Activated CD4-positive, alpha-beta T cell treated with anti-CD3 and anti-CD28 coated beads for 36 hours (primary cell): ENCODE measurements at places on chromosomes 13 and 19.
A peak's percentile ranks its signal among the peaks of the same experiment; 100 is the strongest.

- no peaks in the 10 kb centered on the region for H3K27me3 ChIP-seq
- no peak overlapping the region for H3K27ac ChIP-seq
- no peaks in the 10 kb centered on the region for H3K4me1 ChIP-seq
- no peak overlapping the region for H3K4me3 ChIP-seq
- no peak for DNase-seq
- peaks cover 51% of the 10 kb centered on the region for H3K36me3 ChIP-seq
These were observed 26.8 kb downstream of the UBXN6 start for GRCh38 chr19:4430760-4431159.

DNA sequence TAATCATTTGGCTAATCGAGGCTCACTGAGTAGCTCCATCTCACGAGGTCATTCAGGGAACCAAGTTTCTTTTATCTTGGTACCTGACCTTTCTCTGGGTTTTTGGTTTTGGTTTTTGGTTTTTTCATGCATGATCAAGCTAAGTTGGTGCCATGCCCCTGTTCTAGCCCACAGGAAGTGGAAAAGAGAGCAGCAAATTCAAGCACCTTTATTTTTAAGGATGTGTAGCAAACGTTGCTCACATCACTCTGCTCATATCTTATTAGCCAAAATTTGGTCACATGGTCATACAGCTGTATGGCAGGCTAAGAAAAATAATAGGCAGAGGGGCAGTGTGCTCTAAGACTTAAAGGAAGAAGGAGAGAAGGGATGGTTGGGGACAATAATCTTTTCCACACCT lies 593.5 kb downstream of the DIAPH3 start:
- H3K4me3 ChIP-seq = no peak overlapping the region
- H3K27me3 ChIP-seq = peaks cover 12% of the 10 kb centered on the region
- H3K4me1 ChIP-seq = peaks cover 2% of the 10 kb centered on the region
- peaks cover 2% of the 10 kb centered on the region for H3K36me3 ChIP-seq
- DNase-seq = no peak
- H3K27ac ChIP-seq = no peak overlapping the region

- no peak overlapping the region for H3K4me3 ChIP-seq
- no peaks in the 10 kb centered on the region for H3K27me3 ChIP-seq
- peaks cover 11% of the 10 kb centered on the region for H3K36me3 ChIP-seq
These were observed 163.5 kb downstream of the KATNAL1 start for GRCh38 chr13:30143666-30144400.

- H3K4me1 ChIP-seq = peaks cover 19% of the 10 kb centered on the region
- H3K4me3 ChIP-seq = peak overlapping the region; percentile 86
- H3K27me3 ChIP-seq = no peaks in the 10 kb centered on the region
- DNase-seq = no peak
- peaks cover 15% of the 10 kb centered on the region for H3K36me3 ChIP-seq
These were observed 903 bp downstream of the PIN1 start for GRCh38 chr19:9836021-9836420.

DNA sequence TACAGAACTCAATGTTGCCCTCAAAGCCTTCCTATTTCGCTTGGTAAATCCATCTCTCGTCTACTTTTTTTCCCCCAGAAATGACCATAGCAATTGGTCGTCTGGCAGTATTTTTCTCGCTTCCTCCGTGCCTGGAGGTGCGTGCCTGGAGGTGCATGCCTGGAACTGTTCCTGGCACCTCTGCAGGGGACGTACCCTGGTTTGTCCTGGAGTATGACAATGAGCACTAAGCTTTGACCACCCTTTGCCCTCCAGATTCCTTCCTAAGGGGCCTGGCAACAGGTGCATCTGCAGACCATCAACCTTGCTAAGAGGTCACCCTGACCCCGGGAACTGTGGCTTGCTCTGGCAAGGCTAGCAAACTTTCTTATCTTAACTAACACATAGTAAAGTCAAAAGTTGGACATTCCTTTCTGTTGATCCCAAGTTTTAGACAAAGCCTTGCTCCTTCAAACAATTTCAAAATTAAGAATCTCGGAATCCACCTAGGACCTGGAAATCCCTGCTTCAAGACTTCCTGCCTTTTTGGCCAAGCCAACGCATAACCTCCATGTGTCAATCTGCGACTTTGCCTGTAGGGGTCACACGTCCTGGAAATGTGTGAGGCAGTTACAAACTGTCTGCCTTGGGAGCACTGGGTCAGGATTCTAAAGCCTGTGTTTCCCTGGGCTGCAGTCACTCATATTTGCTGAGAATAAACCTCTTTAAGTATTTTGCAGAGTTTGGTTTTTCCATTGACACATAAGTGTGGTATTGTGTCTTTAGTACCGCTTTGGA lies 28.8 kb upstream of the TUBGCP3 start:
- H3K27ac ChIP-seq = no peak overlapping the region
- H3K36me3 ChIP-seq = no peaks in the 10 kb centered on the region
- peaks cover 8% of the 10 kb centered on the region for H3K27me3 ChIP-seq
- no peaks in the 10 kb centered on the region for H3K4me1 ChIP-seq
- H3K4me3 ChIP-seq = no peak overlapping the region

- peaks cover 54% of the 10 kb centered on the region for H3K4me1 ChIP-seq
- peak overlapping the region; percentile 49 for H3K4me3 ChIP-seq
- peaks cover 10% of the 10 kb centered on the region for H3K27me3 ChIP-seq
- H3K27ac ChIP-seq = peak overlapping the region; percentile 55
- peak; percentile 85 for DNase-seq
- H3K36me3 ChIP-seq = peaks cover 4% of the 10 kb centered on the region
These were observed 14.1 kb downstream of the KLF2 start for GRCh38 chr19:16338470-16339360.

GRCh38 chr19:33903489-33903850 lies 106.8 kb downstream of the KCTD15 start:
- peaks cover 46% of the 10 kb centered on the region for H3K27me3 ChIP-seq
- H3K4me1 ChIP-seq = peaks cover 5% of the 10 kb centered on the region
- no peak overlapping the region for H3K4me3 ChIP-seq
- no peak overlapping the region for H3K27ac ChIP-seq
- peaks cover 1% of the 10 kb centered on the region for H3K36me3 ChIP-seq
- no peak for DNase-seq

DNA sequence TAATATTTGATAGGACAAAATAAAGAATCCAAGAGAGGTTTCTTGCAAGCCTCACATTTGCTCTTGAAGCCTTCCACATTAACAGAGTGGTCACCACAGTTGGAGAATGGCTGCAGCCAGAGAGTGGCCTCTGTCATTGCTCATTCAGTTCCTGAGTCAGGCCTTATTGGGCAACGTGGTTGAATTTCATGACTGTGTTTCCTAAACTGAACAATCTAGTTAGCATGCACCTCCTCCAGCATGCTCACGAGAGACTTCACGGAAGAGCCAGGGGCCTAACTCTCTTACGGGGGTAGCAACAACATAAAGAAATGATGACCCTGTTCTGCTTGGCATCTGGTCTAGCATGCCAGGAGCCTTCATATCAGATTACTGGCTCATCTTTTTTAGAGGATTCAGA lies 9.6 kb upstream of the UBL3 start:
- peaks cover 4% of the 10 kb centered on the region for H3K27me3 ChIP-seq
- peak; percentile 16 for DNase-seq
- H3K27ac ChIP-seq = no peak overlapping the region
- H3K36me3 ChIP-seq = no peaks in the 10 kb centered on the region
- no peak overlapping the region for H3K4me3 ChIP-seq
- H3K4me1 ChIP-seq = peaks cover 22% of the 10 kb centered on the region

GRCh38 chr13:32125221-32125689 lies 93.7 kb downstream of the FRY start:
- H3K36me3 ChIP-seq = peaks cover 8% of the 10 kb centered on the region
- H3K27me3 ChIP-seq = no peaks in the 10 kb centered on the region
- H3K4me1 ChIP-seq = no peaks in the 10 kb centered on the region
- no peak for DNase-seq
- H3K27ac ChIP-seq = no peak overlapping the region

DNA sequence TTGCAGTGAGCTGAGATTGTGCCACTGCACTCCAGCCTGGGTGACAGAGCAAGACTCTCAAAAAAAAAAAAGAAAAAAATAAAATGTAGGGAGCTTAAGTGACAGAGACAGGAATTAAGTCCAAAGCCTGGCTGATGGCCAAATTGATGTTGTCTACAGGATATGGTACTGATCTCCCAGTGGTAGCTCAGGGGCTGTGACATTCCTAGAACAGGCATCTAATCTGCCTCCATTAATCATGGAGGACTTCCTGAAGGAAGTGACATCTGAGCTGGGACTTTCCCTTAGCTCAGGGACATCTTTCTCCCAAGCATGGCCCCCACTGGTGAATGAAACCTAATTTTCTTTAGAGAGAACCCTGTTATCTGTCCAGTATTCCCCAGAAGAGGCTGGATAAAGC lies 11.4 kb upstream of the EDDM13 start:
- DNase-seq = no peak
- no peaks in the 10 kb centered on the region for H3K27me3 ChIP-seq
- H3K27ac ChIP-seq = no peak overlapping the region
- H3K36me3 ChIP-seq = no peaks in the 10 kb centered on the region

GRCh38 chr13:71546881-71547280 lies 320.1 kb downstream of the DACH1 start:
- no peak for DNase-seq
- no peaks in the 10 kb centered on the region for H3K27me3 ChIP-seq
- H3K36me3 ChIP-seq = no peaks in the 10 kb centered on the region
- no peaks in the 10 kb centered on the region for H3K4me1 ChIP-seq

DNA sequence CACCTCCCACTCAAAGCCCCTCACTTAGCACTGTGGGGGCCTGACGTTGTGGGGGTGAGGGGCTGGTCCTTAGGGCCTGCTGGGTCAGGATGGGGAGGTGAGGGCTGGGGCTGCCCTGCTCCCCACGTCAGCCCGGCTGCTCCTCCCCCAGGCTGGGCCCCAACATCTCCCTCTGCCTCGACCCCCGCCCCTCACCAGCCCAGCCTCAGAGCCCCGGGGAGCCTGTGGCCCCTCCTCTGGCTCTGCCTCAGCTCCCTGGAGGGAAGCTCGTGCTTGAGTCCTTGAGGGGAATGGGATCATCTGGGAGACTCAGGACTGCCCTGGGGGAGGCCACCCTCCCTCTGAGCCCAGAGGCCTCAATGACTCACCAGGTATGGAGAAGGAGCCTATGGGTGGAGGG lies 6.8 kb downstream of the LILRA4 start:
- DNase-seq = no peak
- no peak overlapping the region for H3K27ac ChIP-seq
- H3K4me3 ChIP-seq = no peak overlapping the region
- H3K36me3 ChIP-seq = no peaks in the 10 kb centered on the region
- peaks cover 11% of the 10 kb centered on the region for H3K4me1 ChIP-seq

- H3K27ac ChIP-seq = no peak overlapping the region
- H3K4me1 ChIP-seq = peaks cover 6% of the 10 kb centered on the region
- no peaks in the 10 kb centered on the region for H3K36me3 ChIP-seq
- no peak for DNase-seq
These were observed 658.4 kb downstream of the UQCRFS1 start for GRCh38 chr19:28554321-28555091.

DNA sequence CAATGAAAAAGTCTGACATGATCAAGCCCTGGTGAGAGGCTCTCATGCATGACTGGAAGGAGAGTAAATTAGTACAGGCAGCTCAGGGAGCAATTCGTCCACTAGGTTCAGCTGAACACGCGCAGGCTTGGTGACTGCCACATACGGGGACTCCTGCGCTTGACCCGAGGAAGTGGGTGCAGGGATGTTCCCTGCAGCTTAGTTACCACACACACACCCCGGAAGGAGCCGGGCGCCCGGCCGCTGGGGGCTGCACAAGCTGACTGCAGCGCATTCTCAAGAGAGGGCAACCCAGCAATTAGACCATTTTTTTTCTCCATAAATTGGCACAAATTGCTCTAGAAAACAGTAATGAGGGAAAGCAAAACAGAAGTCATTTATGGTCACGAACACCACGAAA lies 23.0 kb upstream of the MIER2 start:
- peaks cover 17% of the 10 kb centered on the region for H3K27me3 ChIP-seq
- H3K4me3 ChIP-seq = no peak overlapping the region
- H3K27ac ChIP-seq = no peak overlapping the region
- DNase-seq = no peak
- H3K4me1 ChIP-seq = no peaks in the 10 kb centered on the region

DNA sequence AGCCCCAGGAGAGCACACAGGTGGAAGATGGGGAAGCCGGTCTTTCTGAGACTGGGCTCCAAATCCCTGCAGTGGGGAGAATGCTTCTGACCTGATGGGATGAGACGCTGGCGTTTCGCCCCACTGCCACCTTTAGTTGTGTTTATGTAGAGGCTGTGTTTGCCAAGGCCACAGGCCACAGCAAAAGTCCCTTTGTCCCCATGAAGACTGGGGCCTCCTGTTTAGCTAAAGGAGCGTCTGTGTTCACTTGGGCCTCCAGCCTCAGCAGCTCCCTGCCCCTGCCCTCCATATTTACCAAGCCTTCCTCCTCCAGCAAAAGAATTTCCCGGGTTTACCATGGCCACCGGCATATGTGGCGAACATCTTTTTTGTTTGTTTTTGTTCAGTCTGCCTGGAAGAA lies 10.4 kb upstream of the KLK14 start:
- no peak overlapping the region for H3K27ac ChIP-seq
- H3K36me3 ChIP-seq = peaks cover 10% of the 10 kb centered on the region
- H3K27me3 ChIP-seq = no peaks in the 10 kb centered on the region
- no peak for DNase-seq
- no peak overlapping the region for H3K4me3 ChIP-seq

DNA sequence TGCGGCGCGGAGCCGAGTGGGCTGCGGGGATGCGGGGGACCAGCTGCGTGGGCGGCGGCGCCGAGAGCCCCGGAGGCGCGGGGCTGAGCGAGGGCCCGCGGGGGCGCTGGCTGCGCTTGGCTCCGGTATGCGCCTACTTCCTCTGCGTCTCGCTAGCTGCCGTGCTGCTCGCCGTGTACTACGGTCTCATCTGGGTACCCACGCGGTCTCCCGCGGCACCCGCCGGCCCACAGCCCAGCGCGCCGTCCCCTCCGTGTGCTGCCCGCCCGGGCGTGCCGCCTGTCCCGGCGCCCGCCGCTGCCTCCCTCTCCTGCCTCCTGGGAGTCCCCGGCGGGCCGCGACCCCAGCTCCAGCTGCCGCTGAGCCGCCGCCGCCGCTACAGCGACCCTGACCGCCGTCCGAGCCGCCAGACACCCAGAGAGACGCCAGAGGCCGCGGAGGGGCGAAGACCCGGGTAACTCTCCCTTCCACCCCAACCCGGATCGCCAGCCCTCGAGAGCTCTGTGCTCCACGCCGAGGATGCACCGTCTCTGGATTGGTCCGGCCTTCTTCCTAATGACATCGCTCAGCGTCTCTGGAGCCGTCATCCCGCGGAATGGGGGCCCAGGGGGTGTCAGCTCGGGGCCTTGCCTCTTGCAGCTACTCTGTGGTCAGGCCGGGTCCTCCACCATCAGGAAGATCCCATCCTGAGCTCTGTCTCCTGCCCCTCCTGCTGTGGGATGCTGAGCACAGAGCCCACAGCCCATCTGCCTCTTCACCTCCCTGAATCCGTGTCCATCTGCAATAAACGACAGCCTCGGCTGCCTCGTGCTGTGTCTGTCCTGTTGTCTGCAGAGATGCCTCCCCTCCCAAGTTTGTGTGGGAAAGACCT lies 441 bp downstream of the INAFM1 start:
- no peak for DNase-seq
- H3K27me3 ChIP-seq = no peaks in the 10 kb centered on the region
- peaks cover 22% of the 10 kb centered on the region for H3K4me1 ChIP-seq
- H3K36me3 ChIP-seq = peaks cover 20% of the 10 kb centered on the region

- no peaks in the 10 kb centered on the region for H3K27me3 ChIP-seq
- peak overlapping the region; percentile 96 for H3K4me3 ChIP-seq
- peak; percentile 26 for DNase-seq
- peak overlapping the region; percentile 58 for H3K27ac ChIP-seq
- H3K4me1 ChIP-seq = peaks cover 20% of the 10 kb centered on the region
- no peaks in the 10 kb centered on the region for H3K36me3 ChIP-seq
These were observed 505 bp downstream of the ZSWIM4 start for GRCh38 chr19:13795595-13796300.
